Kidney tubule cell (primary cell): ENCODE measurements at places on chromosomes 16 and 17.

DNA sequence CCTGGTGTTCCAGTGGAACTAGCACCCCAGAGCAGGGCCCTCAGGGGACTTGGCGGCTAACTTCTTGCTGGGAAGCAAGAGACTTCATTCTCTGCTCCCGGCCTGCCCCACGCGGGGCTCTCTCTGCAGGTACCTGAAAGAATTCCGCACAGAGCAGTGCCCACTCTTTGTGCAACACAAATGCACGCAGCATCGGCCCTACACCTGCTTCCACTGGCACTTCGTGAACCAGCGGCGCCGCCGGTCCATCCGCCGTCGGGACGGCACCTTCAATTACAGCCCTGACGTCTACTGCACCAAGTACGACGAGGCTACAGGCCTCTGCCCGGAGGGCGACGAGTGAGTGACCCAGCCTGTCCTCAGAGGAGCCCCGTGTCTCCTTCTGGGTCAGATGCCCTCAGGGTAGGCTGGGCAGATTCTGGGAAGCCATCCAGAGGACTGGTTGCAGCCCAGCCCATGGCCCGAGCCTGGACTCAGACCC lies 25.1 kb downstream of the UNK start:
- DNase-seq, result no peak

- peak; percentile 61 for DNase-seq
These were observed 9.7 kb upstream of the SLC35B1 start for GRCh38 chr17:49717371-49717861.

GRCh38 chr16:52257534-52257933 lies 289.4 kb downstream of the TOX3 start:
- no peak for DNase-seq

DNA sequence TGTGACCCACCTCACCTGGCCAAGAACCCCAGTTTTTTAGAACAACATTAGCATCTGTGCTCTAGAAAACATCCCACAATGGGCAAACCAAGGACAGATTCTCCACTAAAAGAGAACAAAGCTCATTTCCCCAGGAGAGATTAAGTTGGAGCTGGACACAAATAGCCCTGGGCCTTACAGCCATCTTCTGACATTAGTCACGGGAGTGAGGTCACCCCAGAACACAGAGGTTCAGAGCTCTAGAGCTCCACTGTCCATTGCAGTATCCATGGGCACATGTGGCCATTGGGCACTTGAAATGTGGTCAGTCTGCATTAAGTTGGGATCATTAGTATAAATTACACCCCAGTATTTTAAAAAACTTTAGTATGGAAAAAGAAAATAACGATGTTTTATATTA lies 47.6 kb upstream of the RBBP6 start:
- no peak for DNase-seq

- DNase-seq, result no peak
These were observed 2.8 kb downstream of the DNAJA3 start for GRCh38 chr16:4428500-4428899.
